ENCODE measurements at places on chromosomes 16 and 17.

DNA sequence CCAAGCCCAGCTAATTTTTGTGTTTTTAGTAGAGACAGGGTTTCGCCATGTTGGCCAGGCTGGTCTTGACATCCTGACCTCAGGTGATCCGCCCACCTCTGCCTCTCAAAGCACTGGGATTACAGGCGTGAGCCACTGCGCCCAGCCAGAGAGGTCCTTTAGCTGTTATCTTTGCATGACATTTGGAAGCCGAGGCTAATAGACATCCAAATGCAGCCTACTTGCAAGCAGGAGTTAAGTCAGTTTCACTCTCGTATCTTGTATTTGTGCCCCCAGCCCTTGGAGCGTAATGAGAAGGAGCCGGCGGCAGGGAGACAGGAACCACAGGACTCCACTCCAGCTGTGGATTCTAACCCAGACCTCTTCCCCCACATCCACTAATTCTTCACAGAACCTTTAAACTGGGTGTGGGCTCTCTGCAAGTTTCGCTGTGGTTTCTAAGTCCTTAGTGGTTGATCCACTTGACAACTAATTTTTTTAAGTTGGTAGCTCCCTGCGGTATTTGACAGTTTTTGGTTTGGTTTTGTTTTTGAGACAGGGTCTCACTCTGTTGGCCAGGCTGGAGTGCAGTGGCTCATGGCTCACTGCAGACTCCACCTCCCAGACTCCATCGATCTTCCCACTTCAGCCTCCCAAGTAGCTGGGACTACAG is 3.1 kb upstream of the CYTH1 start:
- no peak for DNase-seq

DNA sequence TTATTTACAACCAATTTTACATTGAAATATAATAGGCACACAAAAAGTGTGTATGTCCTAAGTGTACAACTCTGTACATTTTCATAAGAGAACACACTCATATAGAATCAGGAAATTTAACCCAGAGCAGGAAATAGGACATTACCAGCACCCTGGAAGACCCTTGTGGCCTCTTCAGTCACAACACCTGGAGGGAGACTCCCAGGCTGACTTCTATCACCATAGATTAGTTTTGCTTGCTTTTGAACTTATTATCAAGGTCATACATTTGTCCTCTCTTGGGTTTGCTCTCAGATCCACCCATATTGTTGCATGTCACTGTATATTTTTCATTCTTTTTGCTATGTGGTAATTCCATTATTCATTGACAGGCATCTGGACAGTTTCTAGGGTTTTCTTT is 5.8 kb downstream of the RIPOR1 start:
- no peak for DNase-seq

DNA sequence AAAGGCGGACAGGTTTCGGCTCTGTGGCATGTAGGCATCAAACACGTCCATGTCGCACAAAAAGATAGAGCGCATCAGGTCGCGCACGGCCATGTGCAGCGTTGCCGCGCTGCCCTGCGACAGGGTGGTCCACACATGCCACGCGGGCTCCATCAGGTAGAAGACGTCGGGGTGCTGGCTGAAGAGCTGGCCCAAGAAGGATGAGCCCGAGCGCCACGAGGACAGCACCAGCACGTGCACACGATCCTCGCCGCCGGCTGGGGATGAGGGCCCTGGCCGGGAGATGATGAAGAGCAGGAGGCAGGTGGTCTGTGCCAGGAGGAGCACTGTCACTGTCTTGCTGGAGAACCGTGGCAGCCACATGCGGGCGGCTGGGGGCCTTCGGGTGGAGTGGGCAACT is 5.9 kb downstream of the CHST5 start:
- DNase-seq: no peak

- DNase-seq: no peak
Measured at GRCh38 chr17:82440991-82441627, 9.4 kb downstream of the CYBC1 start.

- DNase-seq: no peak
Measured at GRCh38 chr16:23359092-23359760, 57.1 kb downstream of the SCNN1B start.

DNA sequence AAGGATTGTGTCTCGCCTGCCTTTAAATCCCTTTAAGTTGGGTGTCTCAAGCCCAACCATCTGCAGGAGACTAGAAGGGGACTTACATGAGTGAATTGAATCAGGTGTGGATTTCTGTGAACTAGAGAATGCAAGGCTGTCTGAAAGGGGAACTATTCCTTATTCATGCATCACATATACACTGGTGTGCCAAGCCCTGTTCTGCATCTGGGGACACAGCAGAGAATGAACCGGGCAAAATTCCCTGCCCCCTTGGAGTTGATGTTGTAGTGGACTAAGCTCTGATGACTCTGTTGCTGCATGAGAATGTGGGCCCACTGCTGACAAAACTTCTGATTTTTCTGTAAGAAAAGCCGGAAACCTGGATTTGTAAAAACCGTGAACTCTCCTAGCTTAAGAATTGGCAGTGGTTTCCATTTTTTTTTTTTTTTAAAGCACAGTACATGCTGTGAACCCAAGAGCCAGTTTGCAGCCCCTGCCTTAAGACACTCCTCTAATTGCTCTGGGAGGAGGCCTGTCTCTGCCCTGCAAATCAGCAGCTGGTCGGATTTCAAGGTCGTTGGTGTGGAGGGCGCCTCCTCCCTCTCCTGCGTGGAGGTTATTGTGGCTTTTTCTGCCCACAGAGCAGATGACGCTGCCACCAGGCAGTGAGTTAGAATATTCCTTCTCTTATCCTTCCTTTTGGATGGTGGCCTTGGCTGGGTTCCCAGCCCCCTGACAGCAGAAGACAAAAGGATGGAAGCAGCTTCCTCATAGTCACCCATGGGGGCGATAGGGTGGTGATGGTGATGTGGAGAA is 131.0 kb downstream of the PRKCB start:
- DNase-seq: no peak

DNA sequence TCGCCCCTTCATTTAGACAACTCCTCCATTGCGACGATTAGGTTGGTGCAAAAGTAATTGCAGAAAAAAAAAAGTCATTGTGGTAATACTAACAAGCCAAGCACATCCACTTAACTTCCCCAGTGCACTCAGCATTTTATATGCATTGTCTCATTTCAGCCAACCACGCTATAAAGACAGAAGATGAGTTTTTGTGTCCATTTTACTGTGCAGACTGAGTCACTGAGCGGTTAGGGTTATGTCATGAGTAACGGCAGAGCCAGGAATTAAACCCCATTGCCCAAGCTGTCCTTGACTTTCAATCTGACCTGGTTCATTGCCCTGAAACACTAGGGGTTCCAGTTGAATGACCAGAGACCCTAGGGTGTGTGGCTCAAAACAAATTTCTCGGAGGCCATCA is 218.7 kb downstream of the XYLT1 start:
- no peak for DNase-seq

GRCh38 chr16:81453091-81453728 is 8.6 kb downstream of the CMIP start:
- DNase-seq: no peak

- no peak for DNase-seq
Measured at GRCh38 chr17:27518545-27519521, 62.6 kb downstream of the KSR1 start.

DNA sequence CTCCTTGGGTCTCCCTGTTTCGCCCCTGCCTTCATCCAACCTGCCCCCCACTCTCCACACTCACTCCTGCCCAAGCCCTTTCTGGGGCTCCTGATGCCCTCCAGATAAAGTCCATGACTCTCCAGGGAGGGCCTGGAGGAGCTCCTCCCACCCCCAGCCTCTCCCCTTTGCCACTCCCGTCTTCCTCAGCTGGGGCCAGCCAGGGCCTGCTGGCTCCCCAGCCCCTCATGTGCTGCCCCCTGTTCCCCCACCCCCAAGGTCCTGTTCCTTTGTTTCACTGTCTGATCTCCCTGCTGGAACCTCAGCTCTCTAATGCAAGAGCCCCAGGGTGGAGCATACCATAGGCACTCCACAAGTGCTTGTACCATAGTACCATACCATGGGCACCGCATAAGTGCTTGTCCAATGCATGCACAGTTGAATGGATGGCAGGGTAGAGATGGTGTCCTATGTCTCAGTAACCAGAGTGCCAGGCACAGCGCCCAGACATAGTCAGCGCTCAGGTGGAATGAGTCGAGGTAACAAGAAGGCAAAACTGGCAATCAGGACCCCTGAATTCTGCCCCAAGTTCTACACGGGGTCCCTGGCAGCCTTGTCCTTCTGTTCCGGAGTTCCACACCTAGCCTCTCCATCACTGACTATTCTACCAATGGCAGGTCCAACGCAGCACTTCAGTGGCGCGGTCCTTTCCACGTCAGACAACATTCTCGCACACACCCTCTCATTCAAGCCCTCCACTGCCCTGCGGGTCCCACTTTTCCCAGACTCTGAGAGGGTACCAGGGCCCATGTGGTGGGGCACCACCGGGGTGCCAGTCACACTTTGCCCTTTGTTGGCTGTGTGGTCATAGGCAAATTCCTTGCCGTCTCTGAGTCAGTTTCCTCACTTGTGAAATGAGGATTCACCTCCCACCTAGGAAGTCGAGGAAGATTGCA is 1.4 kb downstream of the PLCD3 start:
- no peak for DNase-seq

- no peak for DNase-seq
Measured at GRCh38 chr16:87012954-87013938, 303.9 kb downstream of the C16orf95 start.

GRCh38 chr17:75010683-75011400 is 1.6 kb upstream of the MRPL58 start:
- DNase-seq: no peak

DNA sequence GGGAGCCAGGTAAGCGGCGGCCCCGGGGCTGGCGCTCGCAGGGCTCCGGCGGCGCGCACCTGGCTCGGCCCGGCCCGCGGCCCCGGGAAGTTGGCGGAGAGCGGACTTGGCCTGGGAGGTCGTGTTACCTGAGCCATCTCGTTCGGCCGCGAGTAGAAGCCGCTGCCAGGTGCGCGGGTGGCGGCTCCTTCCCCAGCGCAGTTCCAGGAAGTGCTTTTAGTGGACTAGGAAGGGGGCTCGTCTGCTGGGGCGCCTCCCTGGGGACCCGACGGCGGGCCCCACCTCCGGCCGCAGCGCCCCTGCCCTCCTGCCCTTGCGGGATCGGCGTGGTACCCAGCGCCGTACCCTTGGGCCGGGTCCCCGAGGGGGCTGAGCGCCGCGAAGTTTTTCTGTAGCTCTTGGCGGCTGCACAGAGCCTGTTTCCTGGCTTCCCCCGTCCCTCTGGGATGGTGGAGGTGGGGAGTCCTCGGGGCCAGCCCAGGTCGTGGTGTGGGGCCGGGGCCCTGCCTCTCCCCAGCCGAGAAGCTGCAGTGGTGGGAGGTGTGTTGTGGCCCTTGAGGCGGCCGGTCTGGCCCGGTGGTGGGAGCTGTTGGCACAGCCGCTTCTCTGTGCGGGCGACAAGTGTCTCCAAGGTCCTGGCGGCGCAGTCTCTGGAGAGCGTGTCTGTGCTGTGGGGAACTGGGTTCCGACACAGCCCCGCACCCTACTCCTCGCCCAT is 96.9 kb downstream of the RAB11FIP4 start:
- DNase-seq: no peak

- no peak for DNase-seq
Measured at GRCh38 chr17:5416901-5417300, 2.6 kb downstream of the NUP88 start.

DNA sequence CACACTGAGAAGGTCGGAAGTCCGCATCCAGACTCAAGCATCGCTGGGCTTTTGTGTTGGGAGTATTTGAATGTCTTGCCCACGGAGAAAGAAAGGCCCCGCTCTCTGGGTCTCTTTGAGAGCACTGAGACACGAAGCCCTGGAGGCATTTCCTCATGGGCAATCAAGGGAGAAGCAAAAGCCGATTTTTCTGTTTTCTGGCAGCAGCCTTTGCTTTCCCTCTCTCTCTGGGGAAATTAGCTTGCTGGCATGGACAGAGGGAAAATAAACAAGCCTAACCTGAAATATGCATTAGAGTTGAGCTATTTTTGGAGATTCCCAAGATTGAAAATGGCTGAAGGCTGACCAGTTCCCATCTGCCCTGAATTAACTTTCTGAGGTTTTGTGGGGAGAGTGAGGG is 238.7 kb downstream of the HAPSTR1 start:
- no peak for DNase-seq

DNA sequence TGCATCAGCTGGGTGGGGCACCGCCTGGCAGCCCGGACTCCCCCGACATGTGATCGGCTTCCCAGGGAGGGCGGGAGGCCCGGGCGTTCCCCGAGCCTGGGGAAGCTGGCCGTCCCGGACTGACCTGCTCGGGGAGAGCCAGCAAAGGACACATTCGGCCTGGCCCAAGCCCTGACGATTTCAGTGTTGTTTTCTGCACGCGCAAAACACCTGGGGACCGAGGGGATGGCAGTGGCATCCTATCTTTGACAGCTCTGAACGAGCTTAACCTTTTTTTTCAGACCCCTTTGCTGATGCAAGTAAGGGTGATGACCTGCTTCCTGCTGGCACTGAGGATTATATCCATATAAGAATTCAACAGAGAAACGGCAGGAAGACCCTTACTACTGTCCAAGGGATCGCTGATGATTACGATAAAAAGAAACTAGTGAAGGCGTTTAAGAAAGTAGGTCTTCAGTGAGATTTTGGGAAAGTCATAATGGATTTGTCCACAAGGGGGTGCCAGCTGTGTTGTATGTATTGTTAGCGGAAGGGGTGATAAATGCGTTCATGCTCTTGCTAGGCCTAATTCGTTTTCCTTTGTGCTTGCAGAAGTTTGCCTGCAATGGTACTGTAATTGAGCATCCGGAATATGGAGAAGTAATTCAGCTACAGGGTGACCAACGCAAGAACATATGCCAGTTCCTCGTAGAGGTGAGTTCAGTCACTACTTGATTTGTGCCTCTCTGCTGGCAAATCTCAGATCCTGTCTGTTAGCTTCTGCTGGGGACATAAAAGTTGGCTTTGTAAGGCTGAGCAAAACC is 1.0 kb downstream of the EIF1 start:
- DNase-seq: no peak

DNA sequence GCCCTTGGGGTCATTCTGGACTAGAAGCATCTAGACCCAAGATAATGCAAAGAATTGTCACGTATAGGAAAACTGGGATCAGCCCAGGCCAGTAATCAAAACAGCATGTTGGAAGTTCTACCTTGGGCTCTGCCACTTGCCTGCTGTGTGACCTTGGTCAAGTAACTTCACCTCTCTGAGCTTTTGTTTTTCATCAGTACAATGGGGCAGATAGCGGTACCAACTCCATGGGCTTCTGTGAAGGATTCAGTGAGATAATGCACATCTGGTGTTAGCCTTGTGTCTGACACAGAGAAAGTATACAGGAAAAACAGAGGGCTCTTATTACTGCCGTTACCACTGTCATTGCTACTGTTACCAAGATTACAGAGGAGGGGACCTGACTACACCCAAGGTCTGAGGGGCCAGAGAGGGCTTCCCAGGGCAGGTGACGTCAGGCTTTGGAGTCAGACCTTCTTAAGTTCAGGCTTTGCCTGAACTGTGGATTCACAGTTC is 24.6 kb downstream of the CMIP start:
- DNase-seq: no peak

GRCh38 chr17:80459234-80459633 is 17.2 kb downstream of the NPTX1 start:
- DNase-seq: no peak
